ENCODE measurements at places on chromosomes 12 and 14.
A peak's percentile ranks its signal among the peaks of the same experiment; 100 is the strongest.

DNA sequence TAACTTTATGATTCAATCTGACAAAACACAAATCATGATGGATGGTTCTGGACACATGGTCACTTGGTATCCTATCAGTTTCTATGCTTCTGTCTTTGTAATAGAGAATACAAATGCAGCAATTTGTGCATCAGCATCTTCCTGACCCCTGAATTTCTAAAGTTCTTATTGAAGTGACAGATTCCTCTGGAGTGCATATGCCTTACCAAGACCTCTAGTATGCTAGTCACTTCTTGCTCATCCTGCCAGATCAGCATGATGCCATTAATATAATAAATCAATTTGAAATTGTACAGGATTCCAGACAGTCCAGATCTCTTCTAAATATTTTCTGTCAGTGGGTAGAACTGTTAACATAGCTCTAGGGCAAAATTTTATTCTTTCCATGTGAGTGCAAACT lies 40.6 kb upstream of the GLIPR1 start:
- no peak overlapping the region for H3K4me3 ChIP-seq
- H3K27ac ChIP-seq = no peak overlapping the region
- H3K4me1 ChIP-seq = 0 out of 2 replicates have a peak, but pooled peaks cover 9% of the 10 kb centered on the region
- no peaks in the 10 kb centered on the region for H3K27me3 ChIP-seq
- no peaks in the 10 kb centered on the region for H3K36me3 ChIP-seq

DNA sequence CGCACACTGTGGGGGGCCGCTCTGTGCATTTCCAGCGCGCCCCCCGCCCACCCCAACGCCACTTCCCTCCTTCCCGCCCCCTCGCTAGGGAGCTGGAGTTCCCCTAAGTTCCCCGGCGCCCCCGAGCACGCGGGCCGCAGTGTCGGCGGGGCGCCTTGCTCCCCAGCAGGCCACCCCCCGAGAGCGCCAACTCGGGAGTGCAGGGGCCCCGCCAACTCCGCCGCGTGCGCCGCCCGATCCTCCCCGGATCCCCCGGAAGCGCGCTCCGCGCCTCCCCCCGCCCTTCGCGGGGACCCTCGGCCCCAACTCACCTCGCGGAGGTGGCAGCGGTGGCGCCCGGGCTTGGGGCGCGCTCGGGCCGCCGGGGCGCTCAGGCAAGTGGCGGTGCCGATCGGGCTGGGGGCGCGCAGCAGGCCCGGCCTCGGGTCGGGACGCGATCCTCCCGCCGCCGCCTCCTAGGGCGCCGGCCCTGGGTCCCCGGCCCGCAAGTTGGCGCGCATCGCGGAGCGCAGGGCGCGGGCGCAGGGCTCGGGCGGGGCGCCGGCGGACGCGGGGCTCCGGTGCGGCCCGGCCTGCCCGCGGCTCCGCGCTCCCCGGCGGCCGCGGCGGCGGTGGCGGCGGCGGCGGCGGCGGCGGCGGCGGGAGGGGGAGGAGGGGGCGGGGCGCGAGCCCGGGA lies at the start of gene NCOR2:
TSS of gene NCOR2 (minus strand) at position 616 of the 676 bp plus-strand sequence. CDS start 72,361 bp downstream, outside the sequence.
- H3K36me3 ChIP-seq = peaks cover 7% of the 10 kb centered on the region
- peak within 1 kb of the TSS; percentile 90 for H3K27ac ChIP-seq
- DNase-seq = peak; percentile 81
- H3K4me1 ChIP-seq = peaks cover 14% of the 10 kb centered on the region
- H3K4me3 ChIP-seq = peak within 1 kb of the TSS; percentile 89

GRCh38 chr12:130026608-130027176 lies 122.9 kb upstream of the TMEM132D start:
- no peak overlapping the region for H3K4me3 ChIP-seq
- no peaks in the 10 kb centered on the region for H3K36me3 ChIP-seq
- H3K4me1 ChIP-seq = no peaks in the 10 kb centered on the region
- H3K27me3 ChIP-seq = no peaks in the 10 kb centered on the region
- no peak overlapping the region for H3K27ac ChIP-seq
- DNase-seq = peak; percentile 67

DNA sequence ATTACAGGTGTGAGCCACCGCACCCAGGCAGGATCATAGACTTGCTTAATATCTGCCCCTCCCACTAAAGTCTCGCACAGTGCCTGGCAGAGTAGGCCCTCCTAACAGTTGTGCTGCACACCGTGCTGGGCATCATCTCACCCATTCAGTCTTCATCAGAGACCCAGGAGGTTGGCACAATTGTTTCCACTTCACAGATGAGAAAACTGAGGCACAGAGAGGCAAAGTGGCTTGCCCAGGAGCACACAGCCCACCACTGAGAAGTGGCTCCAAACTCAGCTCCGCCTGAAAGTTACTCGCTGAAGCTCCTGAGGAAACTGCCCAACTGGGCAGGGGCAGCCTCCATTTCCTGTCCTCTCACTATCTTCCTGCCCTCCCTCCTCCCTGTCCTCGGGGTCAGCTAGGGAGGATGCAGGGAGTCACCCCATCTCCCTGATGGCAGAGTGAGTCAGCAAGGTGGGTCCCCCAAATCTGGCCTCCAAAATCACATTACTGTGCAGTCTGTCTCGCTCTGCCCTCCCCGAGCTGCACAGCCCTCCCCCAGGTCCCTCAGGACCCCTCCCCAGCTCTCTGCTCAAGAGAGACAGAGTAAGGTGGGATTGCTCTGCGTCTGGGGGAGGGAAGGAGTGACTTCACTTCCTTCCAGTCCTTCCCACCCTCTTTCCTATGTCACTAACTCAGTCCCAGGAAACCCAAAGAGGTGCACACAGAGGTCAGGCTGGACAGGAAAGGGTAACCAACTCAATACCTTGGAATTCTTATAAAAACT lies 5.7 kb downstream of the SLC8B1 start:
- DNase-seq = no peak
- H3K4me3 ChIP-seq = no peak overlapping the region
- H3K27ac ChIP-seq = no peak overlapping the region
- no peaks in the 10 kb centered on the region for H3K36me3 ChIP-seq
- H3K4me1 ChIP-seq = peaks cover 10% of the 10 kb centered on the region
- no peaks in the 10 kb centered on the region for H3K27me3 ChIP-seq

GRCh38 chr14:61466249-61466904 lies 145.0 kb downstream of the PRKCH start:
- H3K36me3 ChIP-seq = no peaks in the 10 kb centered on the region
- H3K4me1 ChIP-seq = peaks cover 63% of the 10 kb centered on the region
- H3K27me3 ChIP-seq = no peaks in the 10 kb centered on the region
- DNase-seq = no peak
- no peak overlapping the region for H3K4me3 ChIP-seq

DNA sequence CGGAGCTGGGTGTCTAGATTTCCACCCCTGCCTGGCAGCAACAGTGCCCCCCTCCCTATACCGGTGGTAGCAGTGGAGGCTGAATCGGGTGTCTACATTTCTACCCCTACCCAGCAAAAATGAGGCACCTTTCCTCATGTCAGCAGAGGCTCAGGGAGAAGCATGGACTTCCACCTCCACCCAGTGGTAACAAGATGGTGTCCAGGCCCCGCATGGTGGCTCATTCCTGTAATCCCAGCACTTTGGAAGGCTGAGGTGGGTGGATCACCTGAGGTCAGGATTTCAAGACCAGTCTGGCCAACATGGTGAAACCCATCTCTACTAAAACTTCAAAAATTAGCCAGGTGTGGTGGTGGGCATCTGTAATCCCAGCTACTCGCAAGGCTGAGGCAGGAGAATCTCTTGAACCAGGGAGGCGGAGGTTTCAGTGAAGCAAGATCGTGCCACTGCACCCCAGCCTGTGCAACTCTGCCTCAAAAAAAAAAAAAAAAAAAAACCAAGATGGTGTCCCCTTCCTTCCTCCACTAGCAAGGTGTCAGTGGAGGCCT lies 35.5 kb upstream of the OR5AU1 start:
- DNase-seq = peak; percentile 18
- H3K4me1 ChIP-seq = no peaks in the 10 kb centered on the region
- no peaks in the 10 kb centered on the region for H3K27me3 ChIP-seq
- no peak overlapping the region for H3K27ac ChIP-seq
- no peaks in the 10 kb centered on the region for H3K36me3 ChIP-seq

GRCh38 chr14:49898485-49898884 lies 5.6 kb downstream of the ARF6 start:
- peaks cover 53% of the 10 kb centered on the region for H3K36me3 ChIP-seq
- H3K27me3 ChIP-seq = no peaks in the 10 kb centered on the region
- H3K27ac ChIP-seq = peak overlapping the region; percentile 98
- H3K4me1 ChIP-seq = peaks cover 20% of the 10 kb centered on the region
- H3K4me3 ChIP-seq = no peak overlapping the region
- no peak for DNase-seq

Data from SK-N-SH (cell line).